AG04449 (cell line): ENCODE measurements at places on chromosomes 3 and 15.

DNA sequence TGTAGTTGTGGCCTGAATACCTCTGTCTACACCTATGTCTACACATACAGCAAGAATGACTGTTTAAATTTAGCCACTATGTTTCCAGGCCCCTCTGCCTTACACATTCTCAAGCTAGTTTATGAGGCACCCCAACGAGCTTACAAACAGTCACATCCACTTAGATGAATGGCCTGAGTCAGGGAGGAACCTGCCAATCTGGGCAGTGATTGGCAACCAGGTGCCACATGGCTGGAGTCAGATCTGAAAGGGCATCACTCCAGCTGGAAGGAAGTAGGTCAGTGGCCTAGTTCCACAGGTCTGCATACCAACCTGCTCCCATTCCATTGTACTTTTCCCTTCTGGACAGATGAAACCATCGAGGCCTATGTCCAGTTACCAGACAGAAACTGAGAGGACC is 136.3 kb downstream of the FOXP1 start:
- DNase-seq, result no peak

GRCh38 chr15:27587810-27588209 is 511.3 kb downstream of the OCA2 start:
- DNase-seq, result no peak

DNA sequence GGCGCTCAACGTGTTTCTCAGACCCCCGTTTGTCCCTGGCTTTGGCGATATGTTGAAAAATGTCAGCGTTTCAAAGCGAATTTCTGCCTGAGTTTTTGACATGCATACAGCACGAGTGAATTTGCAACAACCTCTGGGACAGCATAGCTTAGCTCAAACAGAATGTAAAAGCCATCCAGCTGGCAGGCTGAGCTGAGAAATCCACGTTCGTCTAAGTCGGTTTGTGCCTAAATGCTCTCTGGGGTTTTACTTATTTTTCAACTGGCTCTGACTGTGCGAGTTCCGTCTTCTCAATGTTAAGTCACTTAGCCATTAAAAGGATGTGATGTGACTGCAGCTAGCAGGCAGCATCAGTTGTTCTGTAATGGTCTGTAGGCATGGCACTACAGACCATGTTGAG is 243.5 kb upstream of the SLCO3A1 start:
- DNase-seq, result no peak

DNA sequence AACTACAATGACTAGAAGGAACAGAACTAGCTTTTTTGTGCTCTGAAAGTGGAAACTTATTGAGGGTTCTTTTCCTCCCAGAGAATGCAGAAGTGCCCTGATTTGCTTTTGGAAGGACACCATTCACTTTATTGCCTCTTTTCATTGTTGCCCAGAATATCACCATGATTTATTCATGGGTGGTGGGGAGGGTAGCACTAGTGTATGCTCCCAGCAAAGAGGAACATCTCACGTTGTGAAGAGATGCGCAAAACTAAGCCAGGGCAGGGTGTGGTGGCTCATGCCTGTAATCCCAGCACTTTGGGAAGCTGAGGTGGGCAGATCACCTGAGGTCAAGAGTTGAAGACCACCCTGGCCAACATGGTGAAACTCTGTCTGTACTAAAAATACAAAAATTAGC is 31.4 kb downstream of the FLNB start:
- DNase-seq, result no peak

GRCh38 chr3:46278816-46279672 is 36.8 kb downstream of the CCR3 start:
- no peak for DNase-seq

- no peak for DNase-seq
Measured at GRCh38 chr15:52243697-52244555, 51.7 kb downstream of the MYO5C start.

DNA sequence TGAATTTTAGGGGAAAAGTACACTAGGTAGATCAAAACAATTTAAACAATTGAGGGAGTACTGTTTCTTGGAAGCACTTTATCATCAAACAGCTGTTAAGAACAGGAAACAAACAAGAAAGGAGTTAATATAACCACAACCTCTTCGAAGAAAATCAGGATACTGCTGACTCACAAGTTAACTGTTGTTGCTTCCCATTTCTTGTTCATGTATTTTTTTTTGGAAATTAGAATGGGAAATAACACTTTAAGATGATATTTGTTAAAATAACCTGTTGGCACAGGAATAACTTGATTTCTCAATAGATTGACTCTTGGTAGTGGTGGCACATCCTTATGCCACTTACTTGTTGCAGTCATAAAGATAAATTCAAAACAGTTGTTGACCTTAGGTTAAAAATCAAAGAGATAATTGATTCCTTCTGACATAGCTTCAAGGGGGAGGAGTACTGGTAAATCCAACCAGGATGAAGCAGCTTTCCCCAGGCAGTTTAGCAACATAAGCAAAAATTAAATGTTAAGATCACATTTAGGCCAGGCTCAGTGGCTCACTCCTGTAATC is 3.3 kb downstream of the BNIP2 start:
- no peak for DNase-seq

GRCh38 chr15:58229297-58229768 is 91.2 kb downstream of the AQP9 start:
- no peak for DNase-seq

- DNase-seq, result no peak
Measured at GRCh38 chr15:41011055-41011815, 58.0 kb downstream of the CHAC1 start.

DNA sequence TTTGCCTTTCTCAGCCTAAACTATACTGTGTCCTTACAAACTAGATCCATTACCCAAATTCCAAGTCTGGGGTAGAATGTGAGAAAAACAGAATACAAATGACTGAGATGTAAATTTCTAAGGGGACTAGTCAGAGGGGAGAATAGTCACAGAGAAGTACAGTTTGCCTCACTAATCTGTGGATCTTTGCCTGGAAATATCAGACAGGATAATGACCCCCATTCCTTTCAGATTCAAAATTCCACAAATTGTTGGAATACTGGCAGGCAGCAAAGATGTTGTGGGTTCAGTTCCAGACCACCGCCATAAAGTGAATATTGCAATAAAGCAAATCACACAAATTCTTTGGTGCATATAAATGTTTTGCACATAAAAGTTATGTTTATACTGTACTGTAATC is 762.8 kb upstream of the NR2F2 start:
- DNase-seq, result no peak

DNA sequence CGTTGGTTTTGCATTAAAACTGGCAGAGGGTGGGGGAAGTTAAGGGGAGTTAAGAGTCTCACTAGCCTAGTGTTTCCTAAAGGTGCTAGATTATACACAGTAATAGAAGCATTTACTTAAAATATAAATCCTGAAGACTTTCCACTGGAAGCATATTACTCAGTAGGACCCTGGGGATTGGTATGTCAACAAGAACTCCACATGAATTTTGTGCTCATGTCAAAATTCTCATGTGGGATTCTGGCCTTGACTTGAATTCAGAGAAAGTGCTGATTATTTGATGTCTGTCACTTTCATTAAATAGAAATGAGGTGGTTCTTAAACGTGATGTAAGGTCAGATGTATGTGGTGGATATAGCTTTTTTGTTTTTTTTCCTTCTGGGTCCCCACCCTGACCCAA is 997.2 kb downstream of the TUSC7 start:
- DNase-seq, result no peak

GRCh38 chr3:179476215-179476614 is 24.9 kb upstream of the GNB4 start:
- DNase-seq, result no peak

DNA sequence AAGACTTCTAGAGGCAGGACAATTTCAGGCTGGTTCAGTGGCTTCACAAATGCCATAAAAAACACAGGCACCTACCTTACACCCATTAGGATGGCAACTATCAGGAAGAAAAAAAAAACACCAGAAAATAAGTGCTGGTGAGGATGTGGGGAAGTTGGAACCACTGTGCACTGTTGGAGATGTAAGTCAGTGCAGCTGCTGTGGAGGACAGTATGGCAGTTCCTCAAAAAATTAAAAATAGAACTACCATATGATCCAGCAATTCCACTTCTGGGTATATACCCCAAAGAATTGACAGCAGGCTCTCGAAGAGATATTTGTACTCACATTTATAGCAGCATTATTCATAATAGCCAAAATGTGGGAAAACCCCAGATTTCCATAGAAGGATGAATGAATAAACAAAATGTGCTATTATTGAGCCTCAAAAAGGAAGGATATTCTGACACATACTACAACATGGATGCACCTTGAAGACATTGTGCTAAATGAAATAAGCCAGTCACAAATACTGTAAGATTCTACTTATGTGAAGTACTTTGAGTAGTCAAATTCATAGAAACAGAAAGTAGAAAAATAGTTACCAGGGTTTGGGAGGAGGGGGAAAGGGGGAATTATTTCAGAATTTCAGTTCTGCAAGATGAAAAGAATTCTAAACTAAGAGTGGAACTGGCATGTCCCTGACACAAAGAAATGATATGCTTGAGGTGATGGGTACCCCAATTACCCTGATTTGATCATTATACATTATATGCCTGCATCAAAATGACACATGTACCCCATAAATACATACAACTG is 40.9 kb downstream of the NR1D2 start:
- DNase-seq, result no peak
